Cardiac muscle cell (in vitro differentiated cells and primary cell): ENCODE measurements at places on chromosomes 1 and 21. TPM values are rescaled to one million over a fixed set of nuclear protein-coding genes. Genes with fewer than 3 reads are reported as not detected.

The SYT6 gene
- polyA plus RNA-seq = 0.44 TPM in 1 of 2 replicates, not detected in the other

The CD52 gene
- polyA plus RNA-seq = 2.0 and 3.3 TPM in 2 replicates

GRCh38 chr1:38018864-38019343 lies 6.4 kb downstream of the UTP11 start:
- H3K4me3 ChIP-seq = no peak overlapping the region
- H3K27me3 ChIP-seq = no peaks in the 10 kb centered on the region
- peaks cover 61% of the 10 kb centered on the region for H3K36me3 ChIP-seq
- H3K27ac ChIP-seq = no peak overlapping the region
- H3K4me1 ChIP-seq = no peaks in the 10 kb centered on the region
- peak; percentile 65 for DNase-seq

GRCh38 chr1:16921391-16922185 lies at the start of gene CROCC:
TSS of gene CROCC (plus strand) at chr1:16921931. CDS start at chr1:16922019, 88 bp downstream.
- no peaks in the 10 kb centered on the region for H3K4me1 ChIP-seq
- peak; percentile 66 for DNase-seq
- H3K4me3 ChIP-seq = peak within 1 kb of the TSS; percentile 7
- H3K27ac ChIP-seq = no peak within 1 kb of the TSS
- H3K27me3 ChIP-seq = no peaks in the 10 kb centered on the region

DNA sequence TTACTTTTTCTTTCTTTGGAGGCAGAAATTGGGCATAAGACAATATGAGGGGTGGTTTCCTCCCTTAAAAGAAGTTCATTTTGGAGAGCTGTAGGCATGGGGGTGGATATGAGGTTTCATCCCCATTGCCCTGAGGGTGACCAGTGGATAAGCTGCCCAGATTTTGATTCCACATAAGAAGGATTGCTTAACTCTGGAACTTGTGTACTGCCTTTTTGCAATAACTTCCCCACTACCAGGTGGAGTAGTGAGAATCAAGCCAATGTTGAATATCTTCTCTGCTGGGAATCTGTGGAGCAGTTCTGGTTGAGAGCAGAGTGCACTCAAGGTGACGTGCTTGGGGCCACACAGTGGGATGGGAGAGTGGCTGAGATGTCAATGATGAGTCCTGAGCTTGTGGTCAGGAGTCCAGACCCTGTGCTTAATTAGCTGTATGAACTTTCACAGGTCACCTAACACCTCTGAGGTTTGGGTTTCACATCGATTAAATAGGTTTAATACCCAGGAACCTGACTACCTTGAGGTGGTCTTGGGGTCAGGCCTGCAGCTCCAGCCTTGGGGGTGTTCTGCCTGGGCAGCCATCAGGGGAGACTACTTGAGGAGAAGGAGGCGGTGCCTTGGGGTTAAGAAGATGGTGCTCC lies 152.9 kb downstream of the FCRL5 start:
- DNase-seq = no peak
- H3K27me3 ChIP-seq = no peaks in the 10 kb centered on the region
- H3K36me3 ChIP-seq = no peaks in the 10 kb centered on the region
- no peaks in the 10 kb centered on the region for H3K4me1 ChIP-seq
- no peak overlapping the region for H3K27ac ChIP-seq

DNA sequence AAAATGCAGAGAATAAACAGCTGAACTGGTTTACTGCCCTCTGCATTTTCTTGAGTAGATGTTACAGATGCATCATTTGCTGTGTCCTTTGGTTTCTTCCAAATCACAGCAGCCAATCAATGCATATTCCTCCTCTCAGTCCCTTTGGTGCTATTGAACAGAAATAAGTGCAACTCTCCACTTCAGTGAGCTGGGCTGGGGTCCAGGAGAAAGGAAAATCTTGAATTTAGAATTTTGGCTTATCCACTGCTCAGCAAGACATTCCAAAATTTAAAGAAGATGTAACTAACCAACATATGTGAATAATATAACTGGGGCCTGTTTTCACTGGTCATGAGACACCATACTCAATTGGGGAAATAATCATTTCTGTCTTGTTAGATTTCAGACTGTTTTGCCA lies 39.2 kb downstream of the PRMT6 start:
- no peaks in the 10 kb centered on the region for H3K27me3 ChIP-seq
- no peak overlapping the region for H3K27ac ChIP-seq
- DNase-seq = no peak
- H3K4me3 ChIP-seq = no peak overlapping the region
